Amniotic epithelial cell (primary cell): ENCODE measurements at places on chromosomes 3 and 15.

GRCh38 chr15:81962482-81962881 lies 83.3 kb downstream of the MEX3B start:
- no peak for DNase-seq

DNA sequence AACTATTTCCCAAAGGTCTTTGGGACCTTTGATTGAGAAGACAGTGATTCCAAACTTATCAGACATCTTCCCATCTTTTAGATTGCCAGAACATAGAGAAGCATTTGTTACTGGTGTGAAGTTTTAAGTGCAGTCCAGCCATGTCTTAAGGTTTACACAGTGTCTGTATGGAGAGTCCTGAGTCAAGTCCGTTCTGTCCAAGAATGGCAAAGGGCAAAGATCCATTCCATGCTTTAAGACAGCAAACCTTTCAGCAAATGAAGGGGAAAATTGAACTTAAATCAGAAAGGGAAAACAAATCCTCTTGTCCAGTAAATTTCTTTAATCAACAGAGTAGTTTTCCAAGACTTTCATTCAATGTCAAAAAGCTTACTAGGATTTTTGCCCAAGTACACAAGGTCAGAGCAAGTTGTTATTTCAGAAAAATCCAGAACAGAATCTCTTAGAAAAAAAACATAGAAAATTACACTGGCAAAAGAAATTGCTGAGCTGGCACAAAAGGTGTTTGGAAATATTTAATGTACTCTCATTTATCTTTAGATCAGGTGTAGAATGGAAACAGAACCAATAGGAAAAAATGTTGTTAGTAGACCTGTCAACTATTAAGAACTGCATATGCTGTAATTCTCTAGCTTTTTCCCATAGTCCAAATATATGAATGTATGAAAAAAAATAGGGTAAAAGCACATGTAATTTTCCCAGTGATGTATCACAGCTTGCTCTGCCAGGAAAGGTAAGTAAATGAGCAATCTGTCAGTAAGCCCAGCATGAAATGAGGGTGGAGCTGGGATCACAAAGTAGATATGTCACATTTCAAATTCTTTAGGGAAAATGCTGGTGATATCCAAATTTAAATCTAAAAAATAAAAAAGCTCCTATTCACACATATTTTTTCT lies 1099.9 kb downstream of the TUSC7 start:
- no peak for DNase-seq

GRCh38 chr3:139689708-139690228 lies 12.0 kb upstream of the NMNAT3 start:
- no peak for DNase-seq

DNA sequence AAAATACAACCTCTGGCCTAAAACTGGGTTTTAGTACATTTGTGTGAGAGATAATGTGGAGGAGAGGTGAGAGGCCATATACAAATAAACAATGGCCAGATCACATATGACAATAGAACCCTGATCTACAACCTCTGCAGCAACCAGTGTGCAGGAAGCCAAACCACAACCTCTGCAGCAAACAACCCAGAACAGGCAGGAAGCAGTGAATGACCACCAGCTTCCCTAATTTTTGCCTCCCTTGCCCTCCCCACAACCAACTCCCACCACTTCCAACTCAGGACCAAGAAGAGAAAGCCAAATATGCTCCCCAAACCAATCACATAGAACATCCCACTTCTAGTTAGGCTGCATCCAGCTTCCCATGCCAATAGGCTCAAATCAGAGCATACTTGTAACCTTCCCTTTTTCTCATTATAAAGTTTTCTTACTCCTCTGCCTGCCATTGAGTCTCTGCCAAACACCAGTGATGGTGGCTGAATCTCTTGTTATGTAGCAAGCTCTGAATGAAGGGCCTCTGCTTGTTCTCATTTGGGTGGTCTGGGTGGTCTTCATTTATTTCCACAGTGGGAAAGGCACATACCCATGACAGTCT lies 102.6 kb upstream of the GAP43 start:
- no peak for DNase-seq

- no peak for DNase-seq
These were observed 321.3 kb upstream of the GOLIM4 start for GRCh38 chr3:168417016-168417415.

GRCh38 chr3:61055447-61055846 lies 195.8 kb downstream of the FHIT start:
- DNase-seq = no peak

DNA sequence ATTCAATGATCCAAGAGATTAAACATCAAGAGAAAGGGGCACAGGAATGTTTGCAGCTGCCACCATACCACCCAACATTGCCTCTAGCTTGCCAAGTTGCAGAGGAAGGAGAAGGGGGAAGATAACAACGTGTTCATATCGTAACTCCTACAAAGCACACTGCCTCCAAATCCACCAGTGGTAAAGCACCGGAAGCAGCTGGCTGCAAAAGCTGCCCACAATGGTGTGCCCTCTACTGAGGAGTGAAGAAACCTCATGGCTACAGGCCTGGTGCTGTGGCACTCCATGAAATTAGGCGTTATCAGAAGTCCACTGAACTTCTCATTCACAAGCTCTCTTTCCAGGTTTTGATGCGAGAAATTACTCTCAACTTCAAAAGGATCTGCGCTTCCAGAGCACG lies 263.9 kb upstream of the STT3B start:
- no peak for DNase-seq

DNA sequence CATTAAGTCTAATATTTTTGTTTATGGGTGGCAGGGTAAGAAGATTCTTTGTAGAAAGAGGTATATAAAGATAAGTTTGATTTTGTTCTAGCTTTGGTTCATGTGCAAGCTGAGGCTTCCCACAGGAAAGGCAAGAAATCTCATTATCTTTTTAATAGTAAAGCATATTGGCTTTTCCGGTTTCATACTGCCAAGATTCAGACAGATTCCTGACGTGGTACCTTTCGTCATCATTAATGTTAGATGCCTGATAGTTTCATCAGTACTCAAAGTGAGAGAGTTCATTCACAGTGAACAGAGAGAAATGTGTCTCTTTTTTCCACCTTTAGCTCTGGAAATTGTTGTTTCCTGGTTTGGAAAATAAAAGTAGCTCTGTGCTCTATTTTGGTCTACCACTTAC lies 16.5 kb downstream of the TPM1 start:
- no peak for DNase-seq

DNA sequence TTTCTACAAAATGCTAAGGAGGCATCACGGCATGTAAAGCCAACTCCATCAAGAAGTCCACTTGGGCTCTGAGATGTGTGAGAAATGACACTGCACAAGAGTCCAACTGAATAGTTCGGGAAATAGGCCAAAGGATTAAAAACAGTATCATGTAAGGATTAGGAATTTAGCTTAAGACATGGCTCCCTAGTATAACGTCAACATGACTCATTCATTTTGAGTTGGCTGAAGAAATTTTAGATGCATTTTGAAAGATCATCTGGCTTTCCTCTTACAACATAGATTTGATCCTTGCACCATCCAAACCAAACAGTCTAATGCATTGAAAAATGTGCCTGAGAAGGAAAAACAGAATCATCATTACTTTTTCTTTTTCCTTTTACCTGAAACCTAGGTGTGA lies 109.3 kb upstream of the MME start:
- peak; percentile 97 for DNase-seq

DNA sequence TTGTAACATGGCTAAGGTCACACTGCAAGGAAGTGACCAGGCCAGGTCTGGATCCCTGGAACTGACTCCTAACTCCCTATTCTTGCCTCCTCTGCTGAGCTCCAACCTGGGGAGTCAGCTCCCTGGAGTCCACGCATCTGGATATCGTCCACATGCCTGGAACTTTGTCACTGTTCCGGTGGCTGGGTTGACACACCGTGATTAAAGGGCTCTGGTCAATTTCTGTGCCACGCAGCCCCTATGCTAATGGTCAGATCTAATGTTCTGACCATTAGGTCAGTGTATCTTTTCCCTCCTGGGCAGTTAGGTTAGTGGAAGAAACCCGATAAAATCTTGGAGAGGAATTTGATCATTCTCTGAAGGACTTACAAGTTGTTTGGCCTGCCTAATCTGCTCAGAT lies 1.6 kb upstream of the TPM1 start:
- no peak for DNase-seq
